Cardiac muscle cell (in vitro differentiated cells and primary cell): ENCODE measurements at places on chromosomes 6 and 20. TPM values are rescaled to one million over a fixed set of nuclear protein-coding genes. Genes with fewer than 3 reads are reported as not detected.

The CRISP2 gene
- total RNA-seq: not detected in 2 replicates

The GPLD1 gene
- total RNA-seq: 1.1 and 4.8 TPM in 2 replicates

The IP6K3 gene
- total RNA-seq: 3.9 and 5.0 TPM in 2 replicates

The ELOVL4 gene
- 3.9 and 6.9 TPM in 2 replicates for total RNA-seq

The NOX3 gene
- total RNA-seq: not detected in 2 replicates

The MUCL3 gene
- not detected in 2 replicates for total RNA-seq

The PKHD1 gene
- not detected in 2 replicates for total RNA-seq

The SCUBE3 gene
- 74.9 and 78.7 TPM in 2 replicates for total RNA-seq

The SPDEF gene
- 0.42 and 1.1 TPM in 2 replicates for total RNA-seq

The TCF21 gene
- 3.7 and 4.9 TPM in 2 replicates for total RNA-seq

DNA sequence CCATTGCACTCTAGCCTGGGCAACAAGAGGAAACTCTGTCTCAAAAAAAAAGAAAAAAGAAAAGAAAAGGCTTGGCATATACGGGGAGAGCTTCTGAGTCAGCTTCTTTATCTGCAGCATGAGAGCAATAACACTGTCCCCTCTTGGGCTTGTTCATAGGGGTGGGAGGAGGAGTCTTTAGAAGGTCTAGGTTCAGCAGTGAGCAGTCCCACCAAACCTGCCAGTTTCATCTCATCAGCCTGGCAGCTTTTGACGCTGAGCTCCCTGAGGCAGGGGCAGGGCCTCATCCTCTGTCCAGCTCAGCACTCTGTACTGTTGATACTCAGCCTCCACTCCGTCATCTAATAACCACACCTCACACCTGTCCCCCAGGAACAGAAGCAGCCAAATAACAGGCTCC lies 5.6 kb upstream of the C6orf132 start:
- no peak for DNase-seq
- H3K4me3 ChIP-seq: no peak overlapping the region
- no peaks in the 10 kb centered on the region for H3K36me3 ChIP-seq

DNA sequence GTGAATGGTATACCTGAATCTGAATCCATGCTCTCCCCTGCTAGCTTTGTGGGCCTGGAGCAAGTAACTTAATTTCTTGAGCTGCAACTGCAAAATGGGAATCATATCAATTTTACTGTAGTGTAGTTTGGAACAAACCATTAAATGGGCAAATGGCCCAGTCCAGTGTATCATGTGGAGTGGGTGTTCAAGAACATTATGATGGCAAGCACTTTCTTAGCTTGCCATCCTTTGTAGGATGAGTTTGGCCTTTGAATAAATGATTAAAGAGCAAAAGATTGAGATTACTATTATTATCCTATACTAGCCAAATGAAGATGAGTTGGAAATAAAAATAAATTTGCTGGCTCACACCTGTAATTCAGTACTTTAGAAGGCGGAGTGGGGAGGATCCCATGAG lies 120.4 kb downstream of the SESN1 start:
- H3K27me3 ChIP-seq: no peaks in the 10 kb centered on the region
- H3K4me1 ChIP-seq: peaks cover 13% of the 10 kb centered on the region
- H3K36me3 ChIP-seq: no peaks in the 10 kb centered on the region
- no peak overlapping the region for H3K27ac ChIP-seq

- no peak for DNase-seq
- no peak overlapping the region for H3K4me3 ChIP-seq
- H3K27me3 ChIP-seq: no peaks in the 10 kb centered on the region
- peaks cover 10% of the 10 kb centered on the region for H3K4me1 ChIP-seq
- no peak overlapping the region for H3K27ac ChIP-seq
Measured at GRCh38 chr6:14824060-14824459, 421.8 kb upstream of the JARID2 start.

DNA sequence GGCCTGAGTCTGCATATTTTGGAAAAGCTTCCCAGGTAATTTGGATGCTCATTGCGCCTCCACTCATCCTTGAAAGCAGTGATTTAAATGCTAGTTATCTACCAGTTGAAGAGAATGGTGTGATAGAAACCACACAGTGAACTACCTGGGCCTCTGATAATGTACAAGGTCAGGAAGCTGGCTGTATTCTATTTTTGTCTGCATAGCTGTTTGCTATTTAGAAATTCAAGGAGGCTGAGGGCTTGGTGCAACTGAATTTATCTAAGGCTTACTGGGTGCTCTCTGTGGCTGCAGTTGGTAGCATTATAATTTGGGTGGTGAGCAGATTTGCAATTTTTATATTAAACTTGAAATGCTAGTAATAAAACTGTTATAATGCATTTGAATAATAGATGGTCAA lies 245.6 kb downstream of the KIF16B start:
- peak overlapping the region; percentile 7 for H3K27ac ChIP-seq
- H3K4me3 ChIP-seq: no peak overlapping the region
- DNase-seq: peak; percentile 39
- no peaks in the 10 kb centered on the region for H3K36me3 ChIP-seq
- no peaks in the 10 kb centered on the region for H3K27me3 ChIP-seq

- H3K27me3 ChIP-seq: no peaks in the 10 kb centered on the region
- H3K4me1 ChIP-seq: no peaks in the 10 kb centered on the region
- no peaks in the 10 kb centered on the region for H3K36me3 ChIP-seq
- H3K4me3 ChIP-seq: no peak overlapping the region
Measured at GRCh38 chr6:125867483-125867942, 76.8 kb downstream of the NCOA7 start.

- H3K4me1 ChIP-seq: no peaks in the 10 kb centered on the region
- DNase-seq: no peak
- H3K4me3 ChIP-seq: no peak overlapping the region
Measured at GRCh38 chr6:37339741-37340638, 13.8 kb upstream of the RNF8 start.

DNA sequence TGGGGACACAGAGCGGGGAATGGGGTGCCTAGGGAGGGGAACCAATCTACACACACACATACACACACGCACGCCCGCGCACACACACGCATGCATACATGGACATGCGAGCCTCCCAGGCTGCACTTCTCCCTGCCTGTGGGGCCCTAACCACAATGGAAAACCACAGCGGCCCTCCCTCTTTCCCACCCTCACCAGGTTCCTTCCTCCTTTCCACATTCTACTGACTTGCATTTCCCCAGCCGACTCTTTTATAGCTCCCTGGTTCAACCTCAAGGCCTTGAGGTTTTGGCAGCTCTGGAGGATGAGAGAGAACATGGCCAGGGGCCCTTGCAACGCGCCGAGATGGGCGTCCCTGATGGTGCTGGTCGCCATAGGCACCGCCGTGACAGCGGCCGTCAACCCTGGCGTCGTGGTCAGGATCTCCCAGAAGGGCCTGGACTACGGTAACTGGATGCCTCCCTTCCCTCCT lies at the start of gene BPI:
TSS of gene BPI (plus strand) at position 249 of the 472 bp plus-strand sequence. CDS start at position 317, 68 bp downstream.
- DNase-seq: no peak
- no peaks in the 10 kb centered on the region for H3K4me1 ChIP-seq
- no peaks in the 10 kb centered on the region for H3K36me3 ChIP-seq
- no peak within 1 kb of the TSS for H3K27ac ChIP-seq
- no peak within 1 kb of the TSS for H3K4me3 ChIP-seq

DNA sequence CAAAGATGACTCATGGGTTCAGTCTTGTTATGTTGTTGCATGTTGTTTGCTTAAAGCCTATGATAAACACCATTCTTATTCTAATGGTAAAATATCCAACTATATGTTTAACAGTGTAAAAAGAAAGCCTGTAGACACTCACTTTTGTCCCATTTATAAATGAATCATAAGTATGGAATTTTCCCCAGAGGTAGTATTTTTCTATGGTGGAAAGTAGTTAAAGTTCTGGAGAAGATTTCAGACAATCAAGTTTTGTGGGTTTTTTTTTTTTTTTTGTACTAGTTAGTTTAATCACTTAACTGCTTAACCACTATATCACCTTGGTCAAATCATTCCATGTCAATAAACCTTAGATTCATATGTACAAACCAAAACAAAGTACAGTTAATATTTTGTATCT lies 35.8 kb downstream of the PTCHD4 start:
- H3K27ac ChIP-seq: no peak overlapping the region
- no peak for DNase-seq
- no peak overlapping the region for H3K4me3 ChIP-seq
- H3K4me1 ChIP-seq: no peaks in the 10 kb centered on the region

DNA sequence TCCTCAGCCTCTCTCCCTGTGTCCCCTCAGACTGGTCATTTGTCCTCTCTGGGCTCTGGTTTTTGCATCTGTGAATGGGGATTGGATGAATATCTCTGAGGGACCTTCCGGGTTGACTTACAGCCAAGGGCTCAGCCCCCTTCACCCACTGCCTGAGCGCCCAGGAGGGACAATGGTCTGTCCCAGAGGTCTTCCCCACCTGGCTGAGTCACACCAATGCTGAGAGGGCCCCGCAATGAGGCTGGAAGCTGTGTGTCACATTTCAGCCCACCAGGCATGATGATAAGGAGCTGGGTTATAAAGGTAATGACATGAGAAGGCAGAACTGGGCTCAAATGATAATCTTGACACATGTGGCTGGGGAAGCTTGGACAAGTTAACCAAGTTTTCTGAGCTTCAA lies 70.5 kb downstream of the TOX2 start:
- no peaks in the 10 kb centered on the region for H3K36me3 ChIP-seq
- no peaks in the 10 kb centered on the region for H3K4me1 ChIP-seq
- no peaks in the 10 kb centered on the region for H3K27me3 ChIP-seq
- no peak for DNase-seq

GRCh38 chr6:111737065-111737521 lies 131.4 kb upstream of the TRAF3IP2 start:
- H3K4me3 ChIP-seq: no peak overlapping the region
- H3K36me3 ChIP-seq: no peaks in the 10 kb centered on the region
- no peak overlapping the region for H3K27ac ChIP-seq
- no peak for DNase-seq
- no peaks in the 10 kb centered on the region for H3K4me1 ChIP-seq
- no peaks in the 10 kb centered on the region for H3K27me3 ChIP-seq
